Hepatocyte (in vitro differentiated cells): ENCODE measurements at places on chromosomes 5 and 9. TPM values are rescaled to one million over a fixed set of nuclear protein-coding genes. Genes with fewer than 3 reads are reported as not detected.

- peaks cover 40% of the 10 kb centered on the region for H3K27me3 ChIP-seq
- H3K27ac ChIP-seq, result peak overlapping the region; percentile 64
- H3K36me3 ChIP-seq, result no peaks in the 10 kb centered on the region
- H3K4me3 ChIP-seq, result no peak overlapping the region
- peaks cover 4% of the 10 kb centered on the region for H3K4me1 ChIP-seq
These were observed 3.0 kb upstream of the DPYSL3 start for GRCh38 chr5:147512659-147513379.

DNA sequence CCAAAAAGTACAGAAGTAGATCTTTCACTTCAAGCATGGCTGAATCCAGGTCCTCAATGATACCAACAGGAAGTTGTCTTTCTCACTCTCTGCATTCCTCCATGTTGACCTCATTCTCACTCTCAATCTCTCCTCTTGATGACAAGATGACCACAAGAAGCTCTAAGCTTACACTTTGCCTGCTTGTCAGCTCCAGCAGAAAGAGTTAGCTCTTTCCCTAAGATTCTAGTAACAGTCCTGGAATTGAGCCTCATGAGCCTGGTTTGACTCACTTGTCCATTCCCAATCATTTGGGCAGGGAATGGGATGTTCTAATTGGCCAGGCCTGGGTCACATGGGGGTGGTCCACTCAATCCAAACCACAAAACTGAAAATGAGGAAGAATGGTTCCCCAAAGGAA, 3.3 kb upstream of the CLTA start:
- H3K4me3 ChIP-seq, result no peak overlapping the region
- no peak overlapping the region for H3K27ac ChIP-seq
- H3K4me1 ChIP-seq, result peaks cover 9% of the 10 kb centered on the region

DNA sequence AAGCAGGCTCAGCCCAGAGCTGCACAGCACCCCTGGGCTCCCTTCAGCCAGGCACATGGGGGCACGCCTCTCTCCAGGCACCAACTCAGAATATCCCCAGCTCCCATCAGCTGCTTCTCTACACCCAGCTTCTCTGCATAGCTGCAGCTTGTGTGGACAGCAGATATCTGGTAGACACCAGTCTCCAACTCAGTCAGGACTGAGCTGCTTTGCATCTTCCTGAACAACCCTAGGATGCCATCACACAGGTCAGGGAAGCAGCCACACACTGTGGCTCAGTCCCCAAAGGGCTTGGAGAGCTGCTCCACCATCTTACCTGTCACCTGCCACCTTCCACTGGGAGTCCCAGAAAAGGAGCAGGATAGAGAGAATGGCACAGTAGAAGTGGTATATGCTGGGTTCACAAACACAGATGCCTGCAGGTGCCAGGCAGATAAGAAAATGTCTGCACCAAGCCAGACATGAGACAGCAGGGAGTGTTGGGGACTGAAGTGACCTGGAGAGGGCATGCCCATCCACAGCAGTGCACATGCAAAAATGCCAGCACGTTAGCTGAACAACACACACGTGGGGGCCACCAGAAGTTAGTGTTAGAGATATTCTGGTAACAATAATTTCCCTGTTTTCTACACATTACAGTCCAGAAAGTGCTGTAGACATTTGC, 42.0 kb downstream of the THBS4 start:
- H3K27ac ChIP-seq, result no peak overlapping the region
- H3K4me3 ChIP-seq, result no peak overlapping the region
- no peaks in the 10 kb centered on the region for H3K4me1 ChIP-seq
- no peaks in the 10 kb centered on the region for H3K36me3 ChIP-seq
- no peak for DNase-seq

GRCh38 chr5:44603496-44604272, 205.1 kb upstream of the MRPS30 start:
- H3K4me1 ChIP-seq, result no peaks in the 10 kb centered on the region
- no peak for DNase-seq
- no peak overlapping the region for H3K4me3 ChIP-seq
- H3K36me3 ChIP-seq, result no peaks in the 10 kb centered on the region
- H3K27ac ChIP-seq, result no peak overlapping the region

DNA sequence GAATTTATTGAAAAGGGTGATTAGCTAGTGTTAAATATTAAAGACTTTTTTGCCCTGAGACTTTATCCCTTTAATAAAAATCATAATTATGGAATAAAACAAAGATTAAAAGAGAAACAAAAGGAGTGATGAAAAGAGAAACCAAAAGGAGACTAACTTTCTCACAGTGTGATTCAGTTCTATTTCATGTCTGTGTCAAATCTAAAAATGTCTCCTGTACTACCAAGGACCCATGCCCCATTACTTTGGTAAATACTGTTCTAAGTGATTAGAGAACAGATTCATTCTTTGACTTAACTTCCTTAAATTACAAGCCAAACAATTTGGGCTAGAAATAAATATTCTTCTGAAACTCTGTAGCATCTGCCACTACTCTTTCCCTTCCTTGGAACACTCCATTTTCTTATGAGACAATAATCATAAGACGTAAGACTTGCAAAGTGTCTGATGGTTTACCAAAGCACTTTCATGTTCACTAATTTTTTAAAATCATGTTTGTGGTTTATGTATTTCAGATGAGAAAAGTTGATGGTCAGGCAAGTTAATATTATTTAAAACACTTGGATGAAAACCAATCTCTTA, 319.0 kb downstream of the EBF1 start:
- H3K27ac ChIP-seq, result no peak overlapping the region
- no peaks in the 10 kb centered on the region for H3K36me3 ChIP-seq
- no peak for DNase-seq
- no peak overlapping the region for H3K4me3 ChIP-seq
- H3K4me1 ChIP-seq, result peaks cover 16% of the 10 kb centered on the region

EGR1 gene
- total RNA-seq, result 64.2 and 95.4 TPM in 2 replicates

RPS23 gene
- 3,018 and 3,452 TPM in 2 replicates for total RNA-seq

ABITRAM gene
- 13.7 and 16.4 TPM in 2 replicates for total RNA-seq
